ENCODE measurements at places on chromosomes 12 and 14. TPM values are rescaled to one million over a fixed set of nuclear protein-coding genes. Genes with fewer than 3 reads are reported as not detected.

DNA sequence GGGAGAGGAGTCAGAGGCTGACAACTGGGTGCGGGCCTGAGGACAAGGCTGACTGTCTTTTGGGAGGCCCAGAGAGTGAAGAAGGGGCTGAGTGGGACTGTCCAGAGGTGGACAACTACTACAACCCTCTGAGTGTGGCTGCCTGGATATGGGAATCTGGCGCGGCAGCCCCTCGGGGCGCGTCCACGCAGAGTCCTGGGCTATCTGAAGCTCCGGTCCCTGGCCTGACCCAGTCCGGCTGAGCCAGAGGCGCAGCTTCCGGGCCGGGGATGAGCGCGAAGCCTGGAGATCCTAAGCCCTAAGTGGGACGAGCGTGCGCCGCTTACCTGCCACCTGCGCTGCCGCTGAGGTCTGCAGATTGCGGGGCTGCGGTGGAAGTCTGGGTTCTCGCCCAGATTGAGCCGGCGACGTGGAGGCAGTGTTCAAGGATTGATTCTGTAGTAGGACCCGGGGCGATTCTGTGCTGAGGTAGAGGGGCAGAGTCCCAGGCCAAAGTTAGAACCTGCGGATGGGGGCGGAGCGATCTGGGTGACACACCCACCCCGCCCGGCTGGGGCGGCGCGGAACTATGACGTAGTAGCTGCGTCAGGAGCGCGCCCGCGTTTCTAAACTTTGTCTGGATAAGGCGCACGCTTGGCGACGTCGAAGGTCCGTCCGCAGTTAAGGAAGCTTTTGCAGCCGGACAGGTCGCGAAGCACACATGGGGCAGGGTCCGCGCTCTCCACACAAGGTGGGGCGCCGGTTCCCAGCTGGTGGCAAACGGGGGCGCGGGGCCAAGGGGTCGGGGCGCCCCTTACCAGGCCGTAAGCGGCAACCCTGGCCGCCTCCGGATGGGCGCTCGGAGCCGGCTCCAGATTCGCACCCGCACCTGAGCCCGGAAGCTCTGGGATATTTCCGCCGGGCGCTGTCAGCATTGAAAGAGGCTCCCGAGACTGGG lies at the start of the genes DHRS1 and NOP9:
TSS of gene DHRS1 (minus strand) at position 526 of the 937 bp plus-strand sequence. CDS start 674 bp downstream, outside the sequence.
TSS of gene NOP9 (plus strand) at position 596 of the 937 bp plus-strand sequence. CDS start at position 701, 105 bp downstream.
- DNase-seq = peak; percentile 83

DNA sequence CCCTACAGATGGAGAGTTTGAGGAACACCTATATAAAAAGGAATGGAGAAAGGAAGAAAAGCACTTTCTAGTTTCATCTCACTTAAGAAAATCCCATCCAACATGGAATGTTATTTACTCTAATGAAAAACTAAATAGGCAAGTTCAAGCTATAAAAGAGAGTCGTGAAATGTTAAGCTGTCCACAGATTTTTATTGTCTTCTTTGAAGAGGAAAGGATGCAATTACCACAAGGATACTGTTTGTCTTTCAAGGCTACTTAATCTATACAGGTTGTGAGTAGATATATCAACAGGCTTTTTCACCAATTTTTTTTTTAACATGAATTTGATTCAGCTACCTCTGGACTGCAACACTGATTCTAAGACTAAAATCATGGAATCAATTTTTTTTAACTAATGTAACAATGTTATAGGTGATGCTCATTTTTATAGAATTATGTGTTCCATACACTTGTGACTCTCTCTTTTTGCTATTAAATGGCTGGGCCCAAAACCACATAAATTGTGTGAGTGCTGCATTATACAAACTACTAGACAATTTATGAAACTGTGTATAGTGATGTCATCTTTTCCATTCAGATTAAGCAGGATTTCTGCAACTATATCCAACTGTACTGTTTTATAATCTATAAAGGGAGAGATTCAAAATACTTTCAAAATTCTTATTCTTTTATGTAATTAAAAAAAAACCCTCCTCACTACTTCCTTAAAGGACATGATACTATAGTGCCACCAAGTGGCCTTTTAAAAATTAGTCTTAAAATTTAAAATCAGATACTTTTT lies 26.8 kb upstream of the BMAL2 start:
- DNase-seq = peak; percentile 42

DNA sequence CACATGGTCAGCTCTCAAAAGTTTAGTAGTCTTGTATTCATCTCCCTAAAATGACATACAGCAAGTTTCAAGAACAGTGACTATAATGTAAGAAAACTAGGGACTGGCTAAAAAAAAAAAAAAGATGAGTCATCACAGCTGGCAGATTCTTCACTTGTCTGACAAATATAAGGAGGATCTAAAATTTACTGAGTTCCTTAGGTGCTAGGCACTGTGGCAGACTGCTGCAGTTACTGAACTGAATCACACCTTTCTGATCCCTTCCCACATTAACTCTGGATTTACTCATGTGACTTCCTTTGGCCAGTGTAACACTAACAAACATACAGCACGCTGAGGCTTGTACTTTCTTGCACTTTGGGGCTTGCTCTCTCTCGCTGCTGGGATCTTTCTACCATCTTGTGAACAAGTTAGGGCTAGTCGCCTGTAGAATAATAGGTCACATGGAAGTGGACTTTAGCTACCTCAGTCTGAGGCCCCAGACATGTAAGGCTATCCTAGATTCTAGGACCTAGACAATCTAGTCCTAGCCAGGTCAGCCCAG lies 32.1 kb downstream of the BAZ1A start:
- peak; percentile 81 for DNase-seq

DNA sequence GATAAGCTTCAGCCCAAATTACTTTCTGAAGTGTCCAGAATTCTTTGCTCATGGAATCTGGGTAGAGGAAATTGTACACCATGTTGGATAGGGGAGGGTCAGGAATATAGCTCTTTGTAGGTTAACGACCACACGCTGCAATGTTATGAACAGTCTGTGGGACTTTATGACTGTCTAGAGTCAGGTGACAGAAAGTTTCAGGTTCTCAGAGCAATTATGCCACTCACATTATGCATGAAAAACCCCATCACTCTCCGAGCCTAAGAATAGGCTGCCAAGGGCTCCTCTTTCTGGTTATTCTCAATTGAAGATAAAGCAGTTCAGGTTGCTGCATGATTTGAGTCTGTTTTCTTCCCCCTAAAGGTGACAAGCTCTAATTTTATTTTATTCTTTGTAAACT lies 430.9 kb downstream of the ATP23 start:
- DNase-seq = no peak

GRCh38 chr12:30930238-30930637 lies 3.7 kb downstream of the TSPAN11 start:
- DNase-seq = no peak

GRCh38 chr12:91667694-91668093 lies 478.0 kb downstream of the BTG1 start:
- DNase-seq = no peak

GRCh38 chr12:92444763-92445162 lies 258.0 kb upstream of the PLEKHG7 start:
- DNase-seq = no peak

DNA sequence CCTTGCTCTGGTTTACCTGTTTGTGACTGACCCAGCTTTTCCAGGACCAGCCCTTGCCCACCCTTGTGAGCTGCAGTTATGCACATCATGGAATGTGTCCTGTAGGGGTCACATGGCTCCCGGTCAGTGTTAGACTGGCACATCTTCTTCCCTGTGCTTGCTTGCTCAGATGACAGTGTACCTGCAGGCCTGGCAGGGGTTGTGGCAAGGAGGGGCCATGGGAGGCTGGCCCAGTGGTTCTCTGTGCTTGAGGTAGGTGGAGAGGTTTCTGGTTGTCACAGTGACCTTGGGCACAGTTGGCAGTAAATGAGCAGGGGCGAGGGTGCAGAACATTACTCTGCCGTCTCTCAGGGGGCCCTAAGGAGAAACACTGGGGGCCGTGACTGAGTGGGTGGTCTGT lies 27.6 kb upstream of the RD3L start:
- no peak for DNase-seq

GRCh38 chr14:38143659-38144505 lies 63.8 kb upstream of the SSTR1 start:
- peak; percentile 83 for DNase-seq

- DNase-seq = peak; percentile 94
These were observed 55.6 kb downstream of the CLIP1 start for GRCh38 chr12:122366685-122367475.

METTL1 gene
- total RNA-seq = 15.1 TPM

ENO2 gene
- total RNA-seq = 22.7 TPM

STYX gene
- total RNA-seq = 20.2 TPM

KRT82 gene
- not detected for total RNA-seq

All from LHCN-M2 (cell line).